ENCODE measurements at places on chromosomes 7 and 10.

DNA sequence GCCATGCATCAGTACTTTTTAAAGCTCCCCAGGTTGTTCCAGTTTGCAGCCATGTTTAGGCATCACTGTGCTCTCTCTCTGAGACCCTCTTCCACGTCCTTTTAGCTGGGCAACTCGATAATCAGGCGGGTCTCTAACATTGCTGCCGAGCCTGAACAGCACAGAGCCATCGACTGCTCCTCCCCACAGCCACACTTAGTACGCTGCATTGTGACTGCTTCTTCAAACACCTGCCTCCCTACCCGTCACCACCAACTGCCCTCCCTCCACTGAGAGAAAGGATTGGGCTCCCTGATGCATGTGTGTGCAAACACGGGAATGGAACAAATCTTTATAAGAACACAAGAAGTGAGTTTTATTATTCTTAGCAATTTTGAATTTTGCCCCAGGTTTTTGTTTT, 11.4 kb upstream of the TACR2 start:
- DNase-seq, result no peak

DNA sequence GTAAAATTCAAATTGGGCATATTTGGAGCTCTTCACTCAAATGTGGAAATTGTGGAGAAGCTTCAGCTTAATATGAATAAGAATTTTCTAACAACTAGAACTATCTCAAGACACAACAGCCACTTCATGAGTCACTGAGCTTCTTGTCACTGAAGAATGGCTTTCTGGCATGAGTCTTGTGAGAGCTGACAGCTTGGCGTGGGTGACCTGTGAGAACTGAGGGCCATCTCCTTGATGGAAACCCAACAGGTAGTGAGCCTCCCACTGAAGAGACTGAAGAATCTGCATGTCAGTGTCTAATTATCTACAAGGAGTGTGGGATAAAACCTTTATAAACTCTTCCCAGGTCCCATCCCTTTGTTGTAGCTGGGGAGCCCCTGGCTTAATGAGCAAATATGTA, 66.0 kb downstream of the CLEC2L start:
- no peak for DNase-seq

DNA sequence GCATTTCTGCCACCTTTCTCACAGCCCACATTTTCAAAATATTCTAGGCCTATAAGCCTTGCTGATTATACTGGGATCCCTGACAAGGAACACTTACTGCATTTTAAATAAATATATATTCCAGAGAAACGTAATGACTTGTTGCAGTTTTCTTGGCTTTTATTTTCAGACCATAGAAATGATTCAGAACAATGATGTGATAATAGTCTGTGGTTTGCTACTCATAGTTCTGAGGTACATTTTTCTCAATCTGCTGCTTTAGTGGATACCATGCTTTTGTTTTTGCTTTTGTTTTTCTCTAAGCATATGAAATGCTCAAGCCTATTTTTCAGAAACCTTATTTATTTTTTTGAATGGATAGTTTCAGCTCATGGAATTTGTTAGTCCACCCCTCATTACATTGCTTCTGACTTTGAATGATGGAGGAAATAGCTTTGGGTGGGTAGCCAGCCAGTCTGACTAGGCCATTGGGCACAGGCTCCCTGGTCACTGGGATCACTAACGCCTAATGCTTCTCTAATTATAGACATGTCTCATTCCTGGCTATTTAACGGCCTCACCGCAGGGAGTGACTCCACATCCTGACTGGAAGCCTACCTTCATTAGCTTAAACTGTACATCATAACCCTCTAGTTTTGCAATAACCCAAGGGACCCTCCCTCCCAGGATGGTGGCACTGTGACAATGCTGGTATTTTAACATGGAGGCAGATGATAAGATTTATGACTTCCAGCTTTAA, 66.1 kb downstream of the MBL2 start:
- no peak for DNase-seq

DNA sequence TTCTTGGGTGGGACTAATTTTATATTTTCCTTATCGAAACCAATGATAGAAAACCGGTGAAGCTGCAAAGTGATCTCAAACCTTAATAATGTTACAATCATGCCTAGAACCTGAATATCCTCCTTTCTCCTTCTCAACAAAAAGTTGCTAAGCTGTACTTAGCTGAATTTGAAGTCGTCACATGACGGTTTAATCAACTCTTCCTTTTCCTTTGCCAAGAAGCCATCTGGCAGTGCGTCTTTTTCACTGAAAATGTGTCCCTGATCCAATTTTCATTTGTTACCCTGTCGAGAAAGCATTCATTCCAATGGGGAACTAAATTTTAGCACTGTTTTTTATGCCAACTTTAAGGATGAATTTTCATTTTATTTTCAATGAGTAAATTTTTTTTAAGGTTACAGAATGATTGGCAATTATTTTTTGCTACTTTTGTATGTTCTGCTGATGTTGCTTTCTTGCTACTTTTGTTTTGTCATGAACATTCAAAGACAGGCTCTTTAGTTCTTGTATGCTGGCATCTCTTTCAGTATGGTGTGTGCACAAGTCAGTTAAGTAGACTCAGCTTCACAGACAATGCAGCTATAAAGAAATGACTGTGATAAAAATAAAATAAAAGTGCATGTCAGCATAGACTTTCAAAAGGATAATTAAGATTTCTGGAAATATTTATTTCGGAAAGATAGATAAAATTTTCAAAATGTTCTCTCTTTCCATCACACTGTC, 980.0 kb downstream of the DNAJB9 start:
- no peak for DNase-seq

- DNase-seq, result no peak
Measured at GRCh38 chr10:93554760-93555432, 11.6 kb upstream of the FFAR4 start.

DNA sequence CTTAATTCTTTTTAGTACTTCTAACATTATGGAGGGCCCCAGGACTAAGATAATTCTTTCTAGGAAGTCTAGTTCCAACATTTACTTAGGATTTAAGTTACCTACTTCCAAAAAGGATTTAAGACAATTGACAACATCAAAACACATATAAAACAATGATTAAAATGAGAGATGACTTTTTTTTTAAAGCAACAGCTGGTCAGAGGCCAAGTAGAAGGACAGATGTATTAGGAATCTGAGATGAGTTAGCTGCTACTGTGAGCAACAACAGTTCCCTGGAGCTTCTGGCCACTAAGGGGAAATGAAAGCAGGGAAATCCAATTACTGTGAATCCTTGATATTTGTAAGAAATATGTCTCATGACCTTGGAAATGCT, 222.3 kb downstream of the PHTF2 start:
- DNase-seq, result no peak

DNA sequence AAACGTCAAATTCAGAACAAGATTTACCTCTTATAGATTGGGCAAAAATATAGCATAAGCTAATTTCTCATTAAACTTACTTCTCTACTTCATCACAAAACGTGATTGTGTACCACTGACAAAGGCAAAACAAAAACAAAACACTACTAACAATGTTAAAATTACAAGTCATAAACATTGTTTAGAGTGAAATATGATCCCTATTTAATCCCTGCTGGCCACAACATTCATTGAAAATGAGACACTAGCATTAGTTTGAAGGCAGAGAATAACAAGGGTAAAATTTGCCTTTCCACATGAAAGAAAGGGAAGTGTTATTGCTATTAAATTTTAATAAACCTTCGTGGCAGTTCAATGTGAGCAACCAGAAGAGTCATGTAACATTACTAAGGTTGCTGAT, 45.0 kb downstream of the SEMA3A start:
- no peak for DNase-seq

DNA sequence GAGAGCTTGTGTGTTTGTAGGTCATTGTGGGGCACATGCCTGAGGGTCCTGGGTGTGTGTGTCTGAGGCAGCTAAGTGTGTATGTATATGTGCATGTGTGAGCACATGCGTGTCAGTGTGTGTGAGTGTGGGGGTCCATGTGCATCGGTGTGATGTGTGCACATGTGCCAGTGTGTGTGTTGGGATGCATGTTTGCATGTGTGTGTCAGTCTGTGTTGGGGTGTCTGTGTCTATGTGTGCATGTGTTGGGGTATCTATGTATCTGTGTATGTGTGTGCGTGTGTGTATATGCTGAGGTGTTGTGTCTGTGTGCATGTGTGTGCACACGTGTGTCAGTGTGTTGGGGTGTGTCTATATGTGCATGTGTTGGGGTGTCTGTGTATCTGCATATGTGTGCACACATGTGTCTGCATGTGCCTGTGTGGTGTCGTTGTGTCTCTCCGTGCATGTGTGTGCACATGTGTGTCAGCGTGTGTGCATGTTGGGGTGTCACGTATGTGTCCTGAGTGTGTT, 33.3 kb downstream of the PWWP2B start:
- no peak for DNase-seq

- no peak for DNase-seq
Measured at GRCh38 chr7:22541789-22542188, 41.8 kb upstream of the STEAP1B start.

GRCh38 chr7:131145026-131145425, 182.7 kb upstream of the MKLN1 start:
- no peak for DNase-seq

DNA sequence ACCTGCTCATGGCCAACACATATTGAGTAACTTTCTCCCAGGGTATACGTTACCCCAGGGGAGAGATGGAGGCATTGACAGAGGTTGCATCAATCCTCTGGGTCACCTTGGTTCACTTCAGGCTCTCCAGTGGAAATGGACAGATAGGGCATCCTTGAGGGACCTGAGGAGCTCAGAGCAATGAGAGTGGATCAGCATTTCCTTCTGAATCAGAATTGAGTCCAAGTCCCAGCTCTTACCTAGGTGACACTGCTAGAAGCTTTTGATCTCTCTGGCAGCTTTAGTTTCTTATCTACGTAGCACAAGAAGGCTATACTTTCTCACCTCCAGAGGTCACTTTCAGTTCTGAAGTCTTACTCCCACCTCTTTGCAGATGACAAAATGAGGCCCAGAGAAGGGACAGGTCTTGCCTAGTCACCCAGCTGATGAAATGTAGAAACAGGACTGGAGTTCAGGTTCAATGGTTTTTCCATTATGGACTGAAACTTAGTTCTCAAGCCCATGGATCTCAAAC, 35.2 kb downstream of the PANK1 start:
- DNase-seq, result no peak

GRCh38 chr10:79238606-79239005, 108.7 kb upstream of the PPIF start:
- no peak for DNase-seq

GRCh38 chr7:154568346-154568745, 434.6 kb downstream of the PAXIP1 start:
- no peak for DNase-seq

- DNase-seq, result no peak
Measured at GRCh38 chr7:155353256-155353897, 55.7 kb downstream of the INSIG1 start.

DNA sequence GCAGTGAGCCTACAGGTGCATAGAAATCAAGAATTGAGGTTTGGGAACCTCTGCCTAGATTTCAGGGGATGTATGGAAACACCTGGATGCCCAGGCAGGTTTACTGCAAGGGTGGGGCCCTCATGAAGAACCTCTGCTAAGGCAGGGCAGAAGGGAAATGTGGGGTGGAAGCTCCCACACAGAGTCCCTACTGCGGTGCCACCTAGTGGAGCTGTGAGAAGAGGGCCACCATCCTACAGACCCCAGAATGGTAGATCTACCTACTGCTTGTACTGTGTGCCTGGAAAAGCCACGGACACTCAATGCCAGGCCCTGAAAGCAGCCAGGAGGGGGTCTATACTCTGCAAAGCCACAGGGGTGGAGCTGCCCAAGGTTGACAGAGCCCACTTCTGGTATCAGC, 533.5 kb downstream of the GPAM start:
- no peak for DNase-seq

- DNase-seq, result no peak
Measured at GRCh38 chr7:124171068-124171467, 138.2 kb upstream of the TMEM229A start.

GRCh38 chr7:31683445-31684225, 3.4 kb upstream of the PPP1R17 start:
- DNase-seq, result no peak

Measured in esophagus squamous epithelium (tissue), 5 donors.